ENCODE measurements at places on chromosomes 13 and 19. TPM values are rescaled to one million over a fixed set of nuclear protein-coding genes. Genes with fewer than 3 reads are reported as not detected.
A peak's percentile ranks its signal among the peaks of the same experiment; 100 is the strongest.

GRCh38 chr13:74219566-74219965 is 85.4 kb upstream of the KLF12 start:
- DNase-seq = no peak

DNA sequence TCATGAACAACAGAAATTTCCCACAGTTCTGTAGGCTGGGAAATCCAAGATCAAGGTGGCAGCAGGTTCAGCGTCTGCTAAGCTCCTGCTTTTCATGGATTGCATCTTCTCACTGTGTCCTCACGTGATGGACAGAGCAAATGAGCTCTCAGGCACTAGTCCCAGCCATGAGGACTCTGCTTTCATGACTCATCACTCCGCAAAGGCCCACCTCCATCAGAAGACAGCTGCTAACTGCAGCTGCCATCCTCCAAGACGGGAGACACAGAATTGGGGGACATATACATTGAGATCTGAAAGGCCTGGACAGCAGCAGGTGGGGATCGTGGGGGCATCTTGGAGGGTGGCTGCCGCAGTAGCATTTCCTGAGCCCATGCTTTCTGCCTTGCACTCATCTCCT is 44.4 kb upstream of the SPATA13 start:
- DNase-seq = no peak

GRCh38 chr13:30720172-30720869 is 15.0 kb upstream of the ALOX5AP start:
- no peak for DNase-seq

The FAM216B gene
- total RNA-seq = not detected

The NUMBL gene
- 251 TPM for total RNA-seq

DNA sequence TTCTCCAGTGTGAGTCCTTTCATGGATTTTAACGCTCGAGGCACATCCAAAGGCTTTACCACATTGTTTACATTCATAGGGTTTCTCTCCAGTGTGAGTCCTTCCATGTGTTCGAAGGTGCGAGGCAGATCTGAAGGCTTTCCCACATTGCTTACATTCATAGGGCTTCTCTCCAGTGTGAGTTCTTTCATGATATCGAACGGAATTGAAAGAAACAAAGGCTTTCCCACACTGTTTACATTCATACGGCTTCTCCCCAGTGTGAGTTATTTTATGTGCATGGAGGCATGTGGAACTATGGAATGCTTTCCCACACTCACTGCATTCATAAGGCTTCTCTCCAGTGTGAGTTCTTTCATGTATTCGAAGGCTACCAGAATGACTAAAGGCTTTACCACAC is 5.2 kb upstream of the ZNF20 start:
- DNase-seq = no peak

The CBY2 gene
- not detected for total RNA-seq

DNA sequence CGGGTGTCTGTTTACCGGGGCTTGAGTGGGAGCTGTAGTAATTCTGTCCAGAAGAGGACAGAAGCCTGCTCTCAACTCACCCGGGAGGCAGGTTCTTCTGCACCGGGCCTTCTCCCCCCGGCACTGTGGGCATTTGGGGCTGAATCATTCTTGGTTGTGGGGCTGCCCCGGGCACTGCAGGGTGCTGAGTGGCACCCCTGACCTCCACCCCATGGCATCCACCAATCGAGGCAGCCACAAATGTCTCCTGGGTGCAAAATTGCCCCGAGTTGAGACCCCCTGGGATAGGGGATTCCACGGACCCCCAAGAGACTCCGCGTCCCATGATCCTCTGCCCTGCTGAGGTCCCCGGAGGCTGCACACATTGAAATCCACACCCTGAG is 68.8 kb downstream of the GNG7 start:
- DNase-seq = no peak

The GJB2 gene
- 0.18 TPM for total RNA-seq

DNA sequence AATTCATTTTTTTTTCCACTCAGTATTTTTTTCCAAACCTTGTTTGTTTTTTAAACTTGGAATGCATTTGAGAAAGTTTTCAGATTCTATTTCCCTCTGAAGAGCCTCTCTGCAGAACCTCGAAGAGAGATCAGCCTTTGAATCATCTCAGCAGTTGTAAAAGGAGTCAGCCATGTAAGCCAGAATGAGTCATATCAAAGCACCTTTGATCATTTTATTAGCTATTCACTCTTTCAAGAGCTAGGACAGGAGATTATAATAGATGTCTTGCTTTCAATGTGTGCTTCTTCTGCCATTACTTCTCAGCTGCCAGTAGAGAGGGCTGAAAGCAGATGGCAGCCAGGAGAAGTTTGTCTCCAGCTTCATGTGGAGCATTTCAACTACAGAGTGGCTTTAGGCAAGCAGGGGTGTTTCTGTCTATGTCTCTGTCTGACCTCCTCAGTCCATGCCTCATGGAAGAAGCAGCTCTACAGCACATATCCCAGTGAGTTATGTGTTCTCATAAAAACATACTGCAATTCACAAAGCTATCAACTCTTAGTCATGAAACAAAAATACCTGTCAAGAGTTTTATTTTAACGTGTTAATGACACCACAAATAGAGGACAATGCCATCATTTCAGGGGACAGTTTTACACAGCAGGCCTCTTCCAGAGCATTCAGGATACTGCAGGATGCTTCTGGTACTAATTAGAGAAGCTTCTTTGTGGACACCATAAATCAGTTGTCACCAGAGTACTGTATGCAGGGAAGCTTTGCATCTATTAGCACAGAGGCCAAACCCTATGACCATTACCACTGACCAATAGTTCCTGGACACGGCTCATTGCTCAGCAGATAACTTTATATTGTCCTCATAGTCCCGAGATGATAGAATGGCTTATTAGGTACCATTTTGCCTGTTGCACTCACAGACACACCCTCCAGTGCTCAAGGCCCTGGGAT is 94.3 kb downstream of the NHLRC3 start:
- DNase-seq = no peak

The KLK12 gene
- not detected for total RNA-seq

DNA sequence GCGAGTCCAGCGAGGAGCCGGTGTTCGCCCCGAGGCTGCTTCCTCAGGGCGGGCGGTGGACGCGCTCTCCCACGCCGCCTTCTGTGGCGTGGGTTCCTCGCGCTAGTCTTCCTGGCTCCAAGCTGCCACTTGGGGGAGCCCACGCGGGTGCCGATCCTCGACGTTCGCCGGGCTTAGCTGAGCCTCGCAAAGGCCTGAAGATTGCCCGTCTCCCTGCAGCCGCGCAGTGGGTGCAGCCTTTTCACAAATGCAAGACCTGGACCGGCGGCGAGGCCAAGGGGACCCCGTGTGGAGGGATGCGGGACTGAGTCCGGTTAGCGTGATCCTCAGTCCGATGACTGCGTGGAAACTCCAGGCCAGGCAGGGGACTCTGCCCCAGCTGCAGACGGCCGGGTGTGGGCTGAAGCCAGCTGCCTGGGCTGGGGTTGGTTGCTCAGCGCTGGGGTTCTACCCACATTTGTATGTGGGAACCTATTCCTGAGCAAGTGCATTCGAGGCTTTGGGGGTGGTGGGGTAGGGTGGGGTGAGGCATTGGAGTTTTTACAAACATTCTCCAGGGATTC is 16.6 kb upstream of the LRP3 start:
- no peak for DNase-seq

DNA sequence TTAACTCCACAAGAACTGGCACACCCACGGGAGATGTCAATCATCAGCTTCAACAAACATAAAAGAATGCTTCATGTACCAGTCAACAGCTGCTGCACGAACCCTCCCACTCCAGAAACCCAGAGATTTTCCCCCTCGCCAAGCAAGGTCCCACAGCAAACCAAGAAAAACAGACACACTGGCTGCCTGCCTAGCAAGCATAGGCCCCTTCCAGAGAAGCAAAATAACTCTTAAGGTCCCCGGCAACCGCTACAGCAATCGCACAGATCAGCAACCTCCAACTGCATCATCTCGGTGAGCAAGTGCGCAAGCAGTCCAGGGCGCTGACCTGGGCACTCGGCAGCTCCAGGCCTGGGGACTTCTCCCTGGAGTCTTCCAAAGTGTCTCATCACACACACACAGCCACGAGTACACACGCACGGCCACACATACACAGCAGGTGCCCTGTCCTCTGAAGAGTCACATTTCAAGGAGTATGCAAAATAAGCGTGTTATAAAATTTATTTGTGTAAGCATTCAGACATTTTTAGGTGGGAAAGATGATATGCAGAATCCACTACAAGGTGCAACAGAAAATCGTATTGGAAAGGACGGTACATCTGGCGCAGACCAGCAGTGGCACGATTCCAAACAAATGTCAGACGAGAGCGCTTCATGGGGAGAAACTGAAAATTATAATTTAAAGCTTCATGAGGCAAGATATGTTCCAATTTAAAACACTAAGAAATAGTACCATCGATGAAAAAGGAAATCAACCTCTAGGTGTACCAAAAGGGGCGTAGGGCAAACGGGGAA is 125.0 kb downstream of the STK24 start:
- peak; percentile 87 for DNase-seq

DNA sequence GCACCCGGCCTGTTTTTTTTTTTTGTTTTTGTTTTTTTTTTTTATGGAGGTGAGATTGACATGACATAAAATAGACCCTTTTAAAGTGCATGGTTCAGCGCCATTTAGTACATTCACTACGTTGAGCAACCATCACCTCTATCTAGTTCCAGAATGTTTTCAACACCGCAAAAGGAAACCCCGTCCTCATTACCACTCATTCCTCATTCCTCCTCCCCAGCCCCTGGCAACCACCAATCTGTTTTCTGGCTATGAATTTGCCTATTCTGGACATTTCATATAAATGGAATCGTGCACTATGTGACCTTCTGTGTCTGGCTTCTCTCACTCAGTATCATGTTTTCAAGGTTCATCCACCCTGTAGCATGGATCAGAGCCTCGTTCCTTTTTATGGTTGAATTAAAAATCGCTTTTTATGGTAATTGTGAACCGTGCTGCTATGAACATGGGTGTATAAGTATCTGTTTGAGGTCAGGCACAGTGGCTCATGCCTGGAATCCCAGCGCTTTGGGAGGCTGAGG is 9.9 kb upstream of the ADGRE5 start:
- DNase-seq = no peak

- DNase-seq = peak; percentile 49
These were observed 2.0 kb downstream of the KLF2 start for GRCh38 chr19:16326401-16327168.

The ZNF763 gene
- total RNA-seq = 3.4 TPM

GRCh38 chr13:104170980-104171555 is 1104.9 kb upstream of the SLC10A2 start:
- no peak for DNase-seq

The CDC42EP5 gene
- total RNA-seq = 7.9 TPM

DNA sequence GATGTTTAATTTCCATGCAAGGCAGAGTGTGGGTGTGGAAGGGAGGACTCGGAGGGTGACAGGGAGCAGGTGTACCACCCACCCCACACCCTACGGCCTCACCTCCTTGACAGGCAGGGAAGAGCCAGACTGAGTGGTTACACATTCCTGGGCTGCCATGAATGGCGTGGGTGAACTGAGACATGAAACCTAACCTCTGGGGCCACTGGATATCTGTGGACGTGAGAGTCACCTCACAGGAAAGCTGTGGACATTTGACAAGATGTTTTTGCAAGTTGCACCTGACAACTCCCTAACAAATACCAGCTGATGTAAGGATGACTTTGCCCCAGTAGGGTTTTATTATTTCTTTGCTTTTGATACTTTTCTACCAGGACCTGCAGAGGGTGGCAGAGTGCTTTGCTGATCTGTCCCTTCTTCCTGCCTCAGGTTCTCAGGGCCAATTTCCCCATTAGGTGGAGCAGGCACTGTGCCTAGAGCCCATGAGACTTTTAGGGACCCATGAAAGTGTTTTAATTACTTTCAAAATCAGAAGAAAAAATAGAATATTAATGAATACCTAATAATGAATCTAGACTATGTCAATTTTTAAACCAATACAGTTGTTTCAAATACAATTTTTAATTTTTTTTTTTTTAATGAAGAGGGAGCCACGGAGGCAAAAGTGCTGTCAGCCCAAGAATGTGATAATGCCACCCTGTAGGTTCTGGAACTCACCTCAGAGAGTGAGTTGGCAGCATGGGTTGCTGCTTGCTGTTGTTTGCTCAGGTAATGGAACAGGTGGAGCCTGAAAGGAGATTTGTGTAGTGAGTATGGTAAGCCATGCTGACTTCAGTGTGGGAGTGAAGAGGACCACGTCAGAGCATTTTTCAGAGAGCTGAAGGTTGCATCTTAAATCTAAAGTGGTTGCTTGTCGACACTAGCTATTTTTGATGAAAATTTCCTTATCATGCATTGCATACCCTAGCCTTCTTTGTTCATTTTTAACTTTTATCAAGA is 58.0 kb upstream of the CYSLTR2 start:
- DNase-seq = peak; percentile 83

- DNase-seq = no peak
These were observed 12.2 kb downstream of the TPM4 start for GRCh38 chr19:16088351-16089009.

DNA sequence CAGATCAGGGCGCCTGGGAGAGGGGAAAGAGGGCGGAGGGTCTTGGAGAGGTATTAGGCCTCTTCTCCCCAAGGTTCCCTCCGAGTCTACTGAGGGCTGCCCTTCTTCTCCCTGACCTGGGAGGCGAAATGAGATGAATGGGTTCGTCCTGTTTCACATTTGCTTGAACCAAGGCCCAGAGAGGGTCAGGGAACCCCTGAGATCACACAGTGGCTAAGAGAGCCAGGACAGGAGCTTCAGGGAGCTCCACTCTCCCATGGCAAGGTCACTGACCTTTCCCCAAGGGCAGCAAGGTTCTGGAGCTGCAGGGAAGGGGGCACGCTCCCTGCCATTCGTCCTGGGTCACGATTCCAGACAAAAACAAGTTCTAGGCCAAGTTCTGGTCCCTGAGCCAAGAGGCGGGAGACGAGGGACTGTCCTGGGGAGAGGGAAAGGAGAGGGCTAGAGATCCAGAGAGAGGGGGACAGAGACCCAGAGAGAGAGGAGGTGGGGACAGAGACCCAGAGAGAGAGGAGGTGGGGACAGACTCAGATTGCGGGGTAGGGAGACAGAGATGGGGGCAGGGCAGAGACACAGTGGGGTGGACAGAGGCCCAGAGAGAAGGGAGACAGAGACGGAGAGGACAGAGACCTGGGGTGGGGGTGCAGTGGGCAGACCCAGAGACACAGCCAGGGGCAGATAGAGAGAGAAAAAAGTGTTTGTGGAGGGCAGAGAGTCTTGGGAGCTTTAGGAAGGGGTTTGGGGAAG is 541 bp downstream of the ASPDH start:
- DNase-seq = no peak

DNA sequence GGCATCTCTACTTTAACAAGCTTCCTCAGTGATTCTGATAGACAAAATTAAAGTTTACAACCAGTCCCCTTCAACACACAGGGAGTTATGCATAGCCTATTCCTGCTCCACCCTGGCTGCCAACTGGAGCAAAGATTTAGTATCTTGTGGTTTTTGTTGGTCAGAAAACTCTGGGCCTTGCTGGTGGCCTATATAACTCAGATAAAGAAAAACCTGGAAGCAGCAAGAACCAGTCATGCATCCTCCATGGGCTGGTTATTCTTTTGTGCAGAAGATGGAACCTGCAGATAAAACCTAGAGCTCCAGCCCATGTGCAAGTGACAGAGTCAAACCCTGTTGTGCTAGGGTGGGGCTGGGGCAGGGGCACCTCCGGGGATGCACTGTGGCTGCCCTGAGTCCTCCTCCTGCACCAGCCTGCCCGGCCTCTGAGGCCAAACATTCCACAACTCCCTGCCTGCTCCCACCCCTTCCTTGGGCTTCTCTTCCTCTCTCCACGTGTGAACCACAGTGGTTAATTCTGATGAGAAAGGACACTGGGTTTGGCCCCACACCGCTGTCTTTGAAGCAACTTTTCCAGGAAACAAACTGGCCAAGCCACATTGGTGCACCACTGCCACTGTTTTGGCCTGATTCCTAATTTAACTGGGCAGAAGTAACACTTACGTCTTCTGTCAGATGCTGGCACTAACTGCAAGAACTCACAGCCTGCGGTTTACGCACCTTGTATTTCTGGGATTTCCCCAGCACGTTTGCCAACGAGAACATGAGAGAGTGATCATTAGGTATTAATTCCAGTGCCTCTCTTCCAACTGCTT is 23.3 kb upstream of the GGACT start:
- DNase-seq = no peak
